Stimulated activated CD4-positive, alpha-beta T cell treated with anti-CD3 and anti-CD28 coated beads, Interleukin-4, amount 100 ng/mL, for 4 hours (primary cell): ENCODE measurements at places on chromosomes 5 and 9.

DNA sequence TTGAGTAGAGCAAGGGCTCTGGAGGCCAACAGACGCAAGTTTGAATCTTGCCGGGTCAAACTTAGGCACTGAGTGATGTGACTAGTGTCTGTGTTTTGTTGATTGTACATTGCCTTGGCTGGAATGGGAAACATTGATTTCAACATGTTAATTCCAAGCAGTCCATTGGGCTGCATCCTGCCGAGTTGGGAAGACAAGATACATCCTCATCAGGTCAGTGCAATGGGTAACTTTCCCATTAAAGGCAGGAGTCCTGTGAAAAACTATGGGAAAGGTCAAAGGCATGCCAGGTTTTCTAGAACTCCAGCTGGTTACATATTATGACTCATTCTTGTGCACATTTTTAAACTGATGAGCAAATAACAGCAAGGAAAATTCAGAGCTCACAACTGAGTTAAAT lies 126.5 kb upstream of the ABCA1 start:
- no peak for DNase-seq

DNA sequence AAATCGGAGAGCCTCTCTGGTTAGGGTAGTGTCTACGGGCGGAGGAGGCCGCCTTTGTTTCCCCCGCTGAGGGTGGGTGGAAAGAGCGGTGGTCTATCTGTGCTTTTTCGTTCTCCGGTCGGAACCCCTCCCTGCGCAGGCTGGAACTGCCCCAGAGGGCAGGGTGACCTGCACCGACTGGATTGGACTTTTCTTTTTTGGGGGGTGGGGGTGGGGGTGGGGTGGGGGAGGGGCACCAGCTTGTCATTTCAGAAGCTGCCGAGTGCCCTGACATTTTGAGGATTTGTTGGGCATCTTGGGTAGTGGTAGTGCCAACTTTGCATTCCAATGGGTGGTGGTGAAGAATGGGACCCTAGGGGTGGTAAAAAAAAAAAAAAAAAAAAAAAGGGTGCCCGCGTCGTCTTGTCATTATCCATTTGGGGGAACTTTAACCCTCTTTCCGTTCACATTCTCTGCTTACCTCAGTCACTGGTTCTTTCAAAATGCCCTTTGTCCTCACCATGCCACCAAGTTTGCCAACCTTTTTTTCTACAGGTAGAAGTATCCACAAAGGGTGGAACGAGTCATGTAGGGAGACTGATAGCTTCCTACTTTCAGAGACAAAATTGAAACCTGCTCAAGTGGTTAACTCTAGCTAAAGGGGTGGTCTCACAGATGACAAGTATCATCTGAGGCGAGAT lies 1.3 kb downstream of the UBE2R2 start:
- no peak for DNase-seq

DNA sequence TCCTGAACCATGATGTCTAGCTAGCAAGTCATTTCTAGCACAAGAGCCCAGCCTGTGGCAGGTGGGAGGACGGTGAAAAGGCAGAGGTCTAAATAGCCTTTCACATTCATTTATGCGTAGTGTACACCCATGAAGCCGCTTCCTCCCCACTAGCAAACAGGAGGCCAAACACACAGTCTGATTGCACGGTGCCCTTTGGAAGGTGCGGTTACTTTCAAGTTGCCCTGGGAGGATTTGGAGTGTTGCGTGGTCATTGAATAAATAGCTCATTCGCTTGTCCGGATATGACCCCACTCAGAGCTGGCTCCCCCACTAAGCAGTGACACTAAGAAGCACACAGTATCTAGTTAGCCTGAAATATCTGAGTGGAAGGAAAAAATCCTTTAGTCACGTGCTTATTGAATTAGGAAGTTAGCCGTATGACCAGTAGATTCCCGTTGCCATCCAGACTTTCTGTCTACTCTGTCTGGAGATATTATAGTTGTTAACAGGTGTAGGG lies 664 bp upstream of the ARSB start:
- DNase-seq, result peak; percentile 39

GRCh38 chr5:8458038-8458383 lies 589.1 kb downstream of the MTRR start:
- no peak for DNase-seq

DNA sequence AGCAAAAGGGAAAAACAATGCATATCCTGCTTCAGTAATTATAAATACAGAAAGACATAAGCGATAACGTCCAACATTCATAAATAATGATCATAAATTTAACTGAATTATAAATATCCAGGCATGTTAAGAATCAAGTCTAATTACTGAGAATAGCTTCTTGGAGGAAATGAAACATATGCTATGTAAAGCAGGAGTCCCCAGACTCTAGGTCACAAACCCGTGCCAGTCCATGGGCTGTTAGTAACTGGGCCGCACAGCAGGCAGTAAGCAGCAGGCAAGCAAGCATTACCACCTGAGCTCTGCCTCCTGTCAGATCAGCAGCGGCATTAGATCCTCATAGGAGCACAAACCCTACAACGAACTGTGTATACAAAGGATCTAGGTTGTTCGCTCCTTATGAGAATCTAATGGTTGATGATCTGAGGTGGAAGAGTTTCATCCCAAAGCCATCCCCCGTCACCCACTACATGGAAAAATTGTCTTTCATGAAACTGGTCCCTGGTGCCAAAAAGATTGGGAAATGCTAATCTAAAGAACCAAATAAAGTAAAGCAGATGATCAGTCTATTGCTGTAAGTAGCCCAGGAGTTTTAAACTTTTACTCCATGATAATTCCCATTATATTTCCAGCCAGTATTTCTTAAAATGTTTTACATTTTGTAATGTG lies 50.4 kb downstream of the CERT1 start:
- DNase-seq, result no peak

DNA sequence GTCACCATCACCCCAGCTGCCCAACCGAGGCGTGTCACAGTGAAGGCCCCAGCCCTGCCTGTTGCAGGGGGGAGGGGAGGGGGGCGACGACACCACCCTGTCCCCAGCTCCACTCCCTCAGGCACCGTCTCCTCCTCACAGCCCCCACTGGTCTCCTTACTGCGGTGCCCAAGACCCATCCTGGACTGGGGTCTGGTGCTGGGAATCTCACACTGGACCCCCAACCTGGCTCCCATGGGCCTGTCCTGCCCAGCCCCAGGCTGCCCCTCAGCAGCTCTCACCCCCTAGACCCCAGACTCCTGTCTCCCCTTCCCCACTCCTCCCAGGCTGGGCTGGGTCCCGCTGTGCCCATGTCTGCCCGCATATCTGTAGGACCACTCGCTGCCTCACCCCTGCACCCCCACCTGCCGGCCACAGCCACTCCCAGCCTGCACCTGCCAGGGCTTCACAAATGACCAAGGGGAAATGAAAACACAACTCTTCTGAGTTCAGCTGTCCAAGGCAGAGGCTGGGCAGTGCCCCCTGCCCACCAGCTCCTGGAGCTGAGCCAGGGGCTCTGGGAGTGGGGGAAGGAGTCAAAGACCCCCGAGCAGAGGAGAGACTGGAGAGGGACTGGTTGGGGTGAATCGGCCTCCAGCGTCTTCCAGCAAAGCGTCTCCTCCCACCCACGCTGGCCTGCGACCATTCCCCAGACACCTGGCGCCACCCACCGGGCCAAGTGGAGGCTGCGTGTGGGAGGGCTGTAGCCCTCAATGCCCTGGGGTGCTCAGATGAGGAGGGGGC lies 32.6 kb upstream of the EGFL7 start:
- DNase-seq, result peak; percentile 52

GRCh38 chr5:111635151-111635902 lies 121.7 kb downstream of the NREP start:
- no peak for DNase-seq

GRCh38 chr5:57493034-57493433 lies 10.4 kb upstream of the ACTBL2 start:
- no peak for DNase-seq

DNA sequence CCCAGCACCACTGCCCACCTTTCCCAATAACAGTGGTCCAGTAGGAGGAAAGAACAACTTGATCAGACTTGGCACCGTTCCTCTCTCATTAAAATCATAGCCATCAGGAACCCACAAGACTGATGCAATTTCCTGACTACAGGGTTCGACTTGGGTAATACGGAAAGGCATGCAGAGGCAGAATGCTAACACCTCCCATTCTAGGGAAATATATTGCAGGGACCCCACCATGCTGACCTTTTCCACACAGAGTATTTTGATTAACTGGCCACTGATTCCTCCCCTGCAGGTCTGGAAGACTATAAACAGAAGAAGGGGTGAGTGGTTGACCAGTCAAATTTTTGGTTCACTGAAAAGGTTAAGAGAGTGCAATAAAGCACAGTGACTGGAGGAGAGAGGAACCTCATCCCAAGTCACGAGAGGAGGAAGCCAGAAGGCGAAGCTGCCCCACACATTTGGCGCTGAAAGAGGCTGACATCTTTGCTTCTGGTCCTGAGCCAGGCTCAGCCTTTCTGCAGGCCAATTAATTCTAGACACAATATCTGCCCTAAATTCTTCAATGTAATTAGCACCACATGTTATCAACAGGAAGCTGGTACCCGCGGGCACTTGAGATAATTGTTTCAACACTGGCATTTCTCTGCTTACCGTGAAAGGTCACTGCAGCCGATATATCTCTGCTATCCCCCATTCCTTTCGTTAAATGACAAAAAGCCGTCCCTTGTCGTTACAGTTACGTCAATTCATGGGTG lies 64.7 kb upstream of the SPOCK1 start:
- DNase-seq, result no peak

- no peak for DNase-seq
These were observed 17.2 kb downstream of the PAM start for GRCh38 chr5:102772273-102772672.

DNA sequence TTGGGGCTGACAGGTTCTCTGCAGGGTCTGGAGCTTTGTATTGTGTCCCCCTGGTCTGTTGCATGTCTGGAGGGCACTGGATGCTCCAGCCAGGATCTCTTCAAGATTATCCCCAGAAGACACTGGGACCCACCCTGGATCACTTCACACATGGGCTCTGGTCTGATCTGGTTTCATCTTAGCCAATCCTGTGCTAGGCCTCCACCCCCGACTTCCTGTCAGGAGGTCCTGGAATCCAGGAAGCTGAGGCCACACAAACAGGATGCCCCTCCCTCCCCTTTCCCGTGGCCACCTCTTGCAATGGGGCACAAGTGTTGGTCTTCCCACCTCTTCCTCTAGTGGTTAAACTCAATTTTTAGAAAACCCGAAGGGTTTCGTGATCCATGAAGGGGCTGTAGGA lies 242.6 kb upstream of the MVB12B start:
- no peak for DNase-seq

- no peak for DNase-seq
These were observed 11.5 kb downstream of the SQSTM1 start for GRCh38 chr5:179832039-179832745.

DNA sequence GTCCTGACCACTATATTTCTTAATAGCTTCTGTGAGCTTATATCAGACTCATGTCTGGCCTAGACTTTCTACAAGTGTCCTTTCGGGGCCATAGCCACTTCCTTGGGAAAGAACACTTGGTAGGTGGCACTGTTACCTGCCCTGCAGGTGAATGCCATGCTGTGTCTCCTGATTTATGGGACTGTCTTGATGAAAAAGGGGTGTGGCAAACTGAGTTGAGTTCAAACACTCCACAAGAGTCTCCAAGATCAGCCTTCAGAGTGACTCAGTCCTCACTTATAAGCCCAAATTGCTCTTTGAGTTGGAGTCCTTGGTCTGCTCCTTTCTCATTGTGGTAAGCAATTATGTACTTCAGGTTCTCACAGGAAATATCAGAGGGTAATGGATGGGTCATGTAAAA lies 9.9 kb upstream of the ANKHD1 start:
- no peak for DNase-seq
